ENCODE measurements at places on chromosomes 16 and 17. TPM values are rescaled to one million over a fixed set of nuclear protein-coding genes. Genes with fewer than 3 reads are reported as not detected.

Gene SLC5A11
- total RNA-seq: not detected

Gene RBFOX1
- not detected for total RNA-seq

Gene CRYM
- 1.6 TPM for total RNA-seq

Gene PRMT7
- total RNA-seq: 33.2 TPM

Gene PRR35
- total RNA-seq: not detected

Gene SHISA6
- total RNA-seq: not detected

Gene TRIM72
- total RNA-seq: not detected

Gene CCL1
- not detected for total RNA-seq

Gene STXBP4
- total RNA-seq: 10.2 TPM

Gene TMIGD1
- total RNA-seq: not detected

Gene CCDC200
- not detected for total RNA-seq

Measured in MCF 10A (cell line).